ENCODE measurements at places on chromosomes 11 and 22.
A peak's percentile ranks its signal among the peaks of the same experiment; 100 is the strongest.

DNA sequence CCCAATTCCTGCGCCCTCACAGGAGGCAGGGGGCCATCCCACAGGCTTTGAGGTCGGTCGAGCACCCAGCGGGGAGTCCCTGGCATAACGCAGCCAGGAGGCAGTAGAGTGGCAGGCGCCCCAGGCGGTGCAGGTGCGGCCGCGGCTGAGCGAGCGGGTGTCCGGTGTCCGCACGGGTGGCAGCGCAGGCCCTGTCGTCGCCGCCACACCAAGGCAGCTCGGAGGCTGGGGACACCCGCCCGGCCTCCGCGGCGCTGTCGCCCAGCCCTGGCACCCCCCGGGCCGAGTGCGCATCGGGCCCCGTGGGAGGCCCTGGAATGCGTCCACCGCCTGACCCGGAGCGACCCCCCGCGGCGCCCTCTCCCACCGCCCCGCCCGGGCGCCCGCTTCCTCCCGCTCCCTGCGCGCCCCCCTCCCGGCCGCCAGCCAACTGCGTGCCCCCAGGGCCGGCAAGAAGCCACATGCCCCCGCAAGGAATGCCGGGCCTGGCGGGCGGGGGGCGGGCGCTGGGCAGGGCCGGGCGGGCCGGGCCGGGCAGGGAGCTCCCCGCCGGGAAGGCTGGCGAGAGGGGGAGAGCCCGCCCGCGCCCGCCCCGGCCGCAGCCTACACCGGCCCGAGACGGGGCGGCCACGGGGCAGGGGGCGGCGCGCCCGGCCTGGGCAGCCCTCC is 33.9 kb downstream of the PRDM11 start:
- DNase-seq = peak; percentile 78

DNA sequence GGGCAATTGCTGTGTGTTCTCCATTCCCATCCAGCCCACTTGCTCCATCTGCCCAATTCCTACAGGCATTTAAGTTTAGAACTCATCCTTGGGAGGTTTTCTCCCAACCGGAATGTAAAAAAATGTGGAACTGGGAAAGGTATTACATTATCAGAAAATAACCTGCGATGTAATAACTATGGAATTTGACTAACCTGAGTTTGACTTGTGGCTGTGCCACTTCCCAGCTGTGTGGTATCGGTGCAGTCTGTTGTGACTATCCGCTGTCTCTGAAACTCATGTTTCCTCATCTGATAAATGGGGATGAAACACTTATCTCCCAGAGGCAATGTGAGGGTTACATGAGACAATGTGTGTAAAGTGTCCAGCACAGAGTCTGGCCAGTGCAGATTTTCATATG is 77.6 kb downstream of the TENM4 start:
- no peak for DNase-seq

DNA sequence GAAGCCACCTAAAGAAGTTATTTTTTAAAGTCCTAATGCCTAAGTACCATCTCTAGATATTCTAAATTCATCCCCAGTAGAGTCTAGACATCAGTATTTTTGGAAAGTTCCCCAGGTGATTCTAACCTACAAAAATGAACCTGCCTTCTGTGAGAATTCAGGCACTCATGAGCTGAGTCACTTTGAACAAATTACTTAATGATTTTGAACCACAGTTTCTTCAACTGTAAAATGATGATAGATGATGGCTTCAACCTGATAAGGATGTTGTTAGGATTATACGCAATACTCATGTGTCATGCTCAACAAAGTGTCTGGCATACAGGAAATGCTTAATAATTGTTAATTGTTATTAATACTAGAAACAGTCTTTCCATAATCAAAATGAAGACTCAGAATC is 82.8 kb upstream of the OR5AK2 start:
- DNase-seq = no peak

- no peak for DNase-seq
Measured at GRCh38 chr11:40204228-40204627, 1255.2 kb downstream of the LRRC4C start.

DNA sequence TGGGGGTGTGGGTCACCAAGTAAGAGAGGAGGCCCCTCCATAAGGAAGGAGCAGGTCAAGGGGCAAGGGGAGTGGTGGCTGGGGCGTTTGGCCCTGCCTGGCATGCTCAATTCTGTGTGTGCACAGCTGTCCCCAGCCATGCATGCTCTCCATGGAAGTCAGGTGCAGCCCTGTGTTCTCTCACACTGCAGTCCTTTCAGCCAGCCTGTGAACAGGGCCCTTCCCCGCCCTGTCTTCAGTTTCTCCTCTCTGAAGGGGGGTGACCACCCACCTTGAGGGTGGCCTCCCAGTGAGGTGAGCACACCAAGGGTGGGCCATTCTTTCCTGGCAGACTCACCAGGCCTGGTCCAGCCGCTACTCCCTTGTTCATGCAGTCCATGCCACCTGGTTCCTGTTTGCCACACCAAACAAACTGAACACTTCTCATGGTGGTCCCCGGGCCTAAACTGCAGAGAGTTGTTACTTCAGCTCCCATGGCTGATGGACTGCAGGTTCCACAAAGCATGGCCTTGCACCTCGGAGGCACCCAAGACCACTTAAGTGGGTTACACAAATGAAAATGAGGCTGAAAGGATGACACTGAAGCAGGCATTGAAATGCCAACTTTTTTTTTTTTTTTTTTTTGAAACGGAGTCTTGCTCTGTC is 1.7 kb upstream of the CHCHD10 start:
- no peak for DNase-seq

GRCh38 chr11:19511413-19512183 is 201.0 kb upstream of the NAV2 start:
- peak; percentile 73 for DNase-seq

DNA sequence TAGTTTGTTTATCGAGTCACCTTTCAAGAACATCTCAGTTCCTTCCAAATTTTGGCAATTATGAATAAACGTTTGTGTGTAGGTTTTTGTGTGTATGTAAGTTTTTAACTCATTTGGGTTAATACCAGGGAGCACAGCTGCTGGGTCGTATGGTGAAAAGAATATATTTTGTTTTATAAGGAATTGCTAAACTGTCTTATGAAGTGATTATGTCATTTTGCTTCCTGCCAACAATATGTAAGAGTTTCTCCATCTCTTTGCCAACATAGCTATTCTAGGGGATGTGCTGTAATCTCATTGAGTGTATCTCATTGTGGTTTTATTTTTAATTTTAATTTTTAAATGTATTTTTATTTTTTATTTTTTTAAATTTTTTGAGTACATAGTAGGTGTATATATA is 27.3 kb downstream of the BCL2L13 start:
- no peak for DNase-seq

GRCh38 chr22:41290262-41291221 is 4.6 kb upstream of the RANGAP1 start:
- no peak for DNase-seq

- peak; percentile 5 for DNase-seq
Measured at GRCh38 chr22:46025973-46026898, 49.3 kb upstream of the WNT7B start.

DNA sequence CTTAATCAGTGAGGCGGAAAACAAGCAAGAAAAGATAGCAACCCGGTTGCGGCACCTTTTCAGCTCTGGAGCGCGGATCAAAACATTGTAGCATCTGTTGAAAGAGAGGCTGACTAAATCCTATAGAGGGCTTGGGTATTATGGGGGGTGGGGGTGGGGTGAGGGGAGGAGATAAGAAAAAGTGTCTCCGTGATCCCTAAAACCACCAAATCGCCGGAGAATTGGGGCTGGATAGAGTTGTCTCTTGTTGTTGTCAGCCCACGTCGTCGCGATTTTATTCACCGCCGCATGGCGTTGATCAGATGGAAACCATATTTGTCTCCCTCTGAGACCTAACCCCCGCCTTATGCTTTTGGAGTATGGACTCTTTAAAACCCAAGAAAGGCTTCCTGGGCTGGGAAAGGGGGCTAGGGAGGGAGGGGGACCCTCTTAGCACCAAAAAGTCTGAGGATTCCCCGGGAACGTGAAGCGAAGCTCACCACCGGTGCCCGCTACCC is 13.0 kb downstream of the PAX6 start:
- no peak for DNase-seq

- no peak for DNase-seq
Measured at GRCh38 chr22:38249803-38250642, 22.8 kb downstream of the TMEM184B start.

DNA sequence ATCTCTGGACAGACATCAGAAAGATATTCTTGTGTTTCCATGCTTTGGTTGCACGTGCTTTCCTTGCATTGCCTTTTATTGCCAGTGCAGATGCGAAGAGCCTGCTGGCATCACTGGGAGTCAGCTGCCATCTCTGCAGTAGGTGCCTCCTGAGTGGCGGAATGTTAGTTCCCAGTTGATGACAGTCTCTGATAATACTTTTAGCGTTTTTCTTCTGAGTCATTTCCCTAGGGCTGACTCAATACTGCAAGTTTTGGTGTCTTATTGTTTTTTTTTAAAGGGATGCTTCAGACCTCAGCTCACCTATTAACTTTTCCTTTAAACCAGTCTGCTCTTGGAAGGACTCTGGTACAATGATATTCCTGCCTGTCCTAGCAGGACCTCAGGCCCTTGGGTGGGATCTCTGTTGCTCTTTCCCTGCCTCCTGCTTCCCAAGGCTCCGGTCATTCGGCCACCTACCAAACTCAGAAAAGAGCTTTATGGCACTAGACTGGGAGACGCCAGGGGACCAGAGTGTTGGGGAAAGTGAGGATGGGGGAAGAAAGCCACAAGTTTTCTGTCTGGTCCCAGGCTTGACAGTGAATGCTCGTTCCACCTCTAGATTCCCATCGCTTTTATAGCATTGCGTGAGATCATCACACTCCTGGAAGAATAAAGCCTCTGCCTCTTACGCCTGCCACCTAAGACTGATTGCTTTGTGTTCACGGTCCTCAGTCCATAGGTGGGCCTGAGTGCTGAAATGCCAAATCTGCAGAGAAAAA is 308.7 kb downstream of the DDX10 start:
- DNase-seq = no peak

DNA sequence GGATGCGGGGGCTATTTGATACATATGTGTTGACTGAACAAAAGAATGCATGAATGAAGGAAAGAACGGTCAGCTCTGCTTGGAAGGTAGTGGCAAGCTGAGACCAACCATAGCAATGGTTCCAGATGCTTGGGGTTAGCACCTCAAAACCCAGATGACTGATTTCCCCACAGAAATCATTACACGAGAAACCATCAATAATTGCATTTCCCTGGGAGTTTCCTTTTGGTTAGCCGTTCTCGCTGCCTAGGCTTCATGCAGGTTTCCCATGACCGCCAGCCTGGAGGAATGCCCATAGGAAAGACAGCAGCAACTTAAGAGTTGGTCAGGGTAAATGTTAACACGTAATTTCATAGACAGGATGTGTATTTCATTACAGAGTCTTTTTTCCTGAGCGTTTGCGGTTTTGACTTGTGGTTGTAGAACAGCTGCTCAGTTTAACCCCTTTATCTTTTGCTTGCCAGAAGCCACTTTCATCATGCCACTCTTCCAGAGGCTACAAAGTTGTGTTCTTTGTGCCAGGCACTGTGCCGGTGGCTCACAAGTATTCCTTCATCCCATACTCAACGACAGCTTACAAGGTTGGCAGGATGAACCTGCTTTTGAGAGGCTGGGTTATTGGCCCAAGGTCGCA is 2.8 kb downstream of the IL17RA start:
- no peak for DNase-seq

GRCh38 chr11:2562890-2563212 is 118.0 kb downstream of the KCNQ1 start:
- DNase-seq = no peak

DNA sequence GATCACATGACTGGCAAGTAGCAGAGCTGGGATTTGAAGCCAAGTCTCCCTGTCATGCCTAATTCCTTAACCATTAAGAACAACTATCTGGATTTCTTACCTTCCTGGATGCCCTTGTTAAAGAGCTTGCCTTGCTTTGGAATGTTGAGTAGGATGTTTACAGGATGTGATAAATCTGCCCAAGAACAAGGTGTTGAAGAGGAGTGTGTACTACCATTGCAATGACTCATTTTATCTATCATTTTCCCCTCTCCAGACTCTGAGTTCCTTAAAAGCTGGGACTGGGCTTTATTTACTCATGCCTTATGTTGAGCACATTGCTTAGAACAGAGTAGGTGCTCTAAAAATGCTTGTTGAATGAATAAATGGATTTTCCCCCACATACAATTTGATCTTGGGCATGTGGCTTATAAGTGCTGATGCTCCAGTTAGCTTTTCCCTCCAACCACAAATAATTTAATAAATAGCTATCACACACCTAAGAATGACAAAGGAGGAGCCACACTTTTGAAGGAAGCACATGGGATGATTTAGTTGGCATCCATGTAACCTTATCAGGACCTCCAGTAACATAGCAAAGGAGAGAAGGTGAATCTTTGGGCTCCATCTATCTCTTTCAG is 268.6 kb upstream of the SESN3 start:
- DNase-seq = no peak

DNA sequence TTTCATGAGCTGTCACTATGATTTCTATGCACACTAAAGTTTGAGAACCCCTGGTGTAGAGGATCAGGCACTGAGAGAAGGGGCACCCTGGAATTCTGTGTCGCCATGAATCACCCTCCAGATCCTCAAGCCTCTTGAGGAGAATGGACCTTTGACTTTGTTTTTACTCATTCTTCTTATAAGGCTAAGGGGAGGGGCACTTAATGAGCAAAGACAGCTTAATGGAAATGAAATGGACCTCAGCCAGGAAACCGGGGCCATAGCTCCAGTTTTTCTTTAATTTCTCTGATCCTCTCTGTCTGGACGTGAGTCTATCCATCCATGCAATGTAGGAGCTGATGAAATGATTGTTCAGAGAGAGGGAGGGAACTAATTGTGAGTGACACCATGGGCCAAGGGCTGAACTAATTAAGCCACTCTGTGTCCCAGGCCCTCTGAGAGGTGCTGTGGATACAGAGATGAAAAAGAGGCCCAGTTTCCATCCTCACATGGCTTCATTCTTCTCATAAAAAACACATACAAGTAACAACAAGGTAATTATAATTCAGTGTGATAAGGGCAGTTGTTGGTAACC is 32.8 kb downstream of the OR2AT4 start:
- DNase-seq = no peak

DNA sequence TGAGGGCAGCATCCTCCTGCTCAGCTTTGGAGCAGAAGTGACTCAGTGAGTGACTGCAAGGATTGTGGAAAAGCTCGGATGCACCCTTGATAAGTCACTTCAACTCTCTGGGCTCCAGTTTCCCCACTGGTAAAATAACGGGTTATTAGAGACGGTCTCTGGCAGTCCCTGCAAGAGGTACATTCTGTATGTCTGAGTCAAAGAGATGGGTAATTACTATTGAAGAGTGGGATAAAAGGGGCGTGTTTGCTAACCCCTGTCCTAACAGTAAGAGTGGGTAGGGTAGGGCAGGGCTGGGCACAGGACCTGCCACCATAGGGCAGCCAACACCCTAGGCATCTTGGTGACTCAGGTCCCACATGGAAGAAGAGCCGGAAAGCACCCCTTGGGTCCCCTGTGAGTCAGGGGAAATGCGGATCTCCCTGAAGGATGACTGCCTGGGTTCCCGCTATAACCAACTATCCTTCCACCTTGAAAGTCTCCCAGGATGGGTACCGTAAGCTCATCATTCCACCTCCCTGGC is 7.3 kb upstream of the AHNAK start:
- no peak for DNase-seq

DNA sequence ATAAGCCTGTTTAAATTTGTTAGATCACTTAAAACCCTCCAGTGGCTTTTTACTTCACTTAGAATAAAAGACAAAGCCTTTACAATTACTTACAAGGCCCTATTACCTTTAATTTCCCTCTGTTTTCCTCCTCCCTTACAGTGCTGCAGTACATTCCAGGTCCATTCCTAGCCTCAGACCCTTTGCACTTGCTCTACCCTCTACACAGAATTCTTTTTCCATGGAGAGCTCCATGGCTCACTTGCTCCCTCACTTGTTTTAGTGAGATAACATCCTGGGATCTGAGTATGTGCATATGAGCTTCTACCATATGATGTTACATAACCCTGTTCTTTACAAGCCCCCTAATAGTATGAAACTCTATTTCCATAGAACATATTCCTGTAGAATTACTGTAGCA is 24.4 kb downstream of the ZNF214 start:
- DNase-seq = no peak
